ENCODE measurements at places on chromosomes 13 and 19.

GRCh38 chr13:91136806-91137205, 210.7 kb upstream of the MIR17HG start:
- no peak for DNase-seq

DNA sequence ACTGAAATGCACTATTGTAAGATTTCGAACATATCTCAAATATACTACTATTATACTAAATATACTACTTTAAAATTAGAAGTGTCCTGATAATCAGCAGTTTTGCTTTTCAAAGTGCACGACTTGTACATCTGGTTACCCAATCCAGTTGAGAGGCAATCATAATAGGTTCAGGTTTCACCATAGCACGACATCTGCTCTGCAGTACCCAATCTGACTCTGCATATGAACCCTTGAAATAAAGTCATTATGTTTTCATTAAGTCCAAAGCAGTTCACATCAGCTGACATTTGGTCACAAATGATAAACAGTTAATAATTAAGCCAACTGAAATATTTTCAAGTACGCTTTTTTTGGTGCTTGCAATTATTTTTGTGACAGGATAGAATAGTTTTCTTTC, 90.6 kb downstream of the PCDH9 start:
- DNase-seq = no peak

- no peak for DNase-seq
Observed at GRCh38 chr13:36124236-36124822, 6.9 kb downstream of the DCLK1 start.

DNA sequence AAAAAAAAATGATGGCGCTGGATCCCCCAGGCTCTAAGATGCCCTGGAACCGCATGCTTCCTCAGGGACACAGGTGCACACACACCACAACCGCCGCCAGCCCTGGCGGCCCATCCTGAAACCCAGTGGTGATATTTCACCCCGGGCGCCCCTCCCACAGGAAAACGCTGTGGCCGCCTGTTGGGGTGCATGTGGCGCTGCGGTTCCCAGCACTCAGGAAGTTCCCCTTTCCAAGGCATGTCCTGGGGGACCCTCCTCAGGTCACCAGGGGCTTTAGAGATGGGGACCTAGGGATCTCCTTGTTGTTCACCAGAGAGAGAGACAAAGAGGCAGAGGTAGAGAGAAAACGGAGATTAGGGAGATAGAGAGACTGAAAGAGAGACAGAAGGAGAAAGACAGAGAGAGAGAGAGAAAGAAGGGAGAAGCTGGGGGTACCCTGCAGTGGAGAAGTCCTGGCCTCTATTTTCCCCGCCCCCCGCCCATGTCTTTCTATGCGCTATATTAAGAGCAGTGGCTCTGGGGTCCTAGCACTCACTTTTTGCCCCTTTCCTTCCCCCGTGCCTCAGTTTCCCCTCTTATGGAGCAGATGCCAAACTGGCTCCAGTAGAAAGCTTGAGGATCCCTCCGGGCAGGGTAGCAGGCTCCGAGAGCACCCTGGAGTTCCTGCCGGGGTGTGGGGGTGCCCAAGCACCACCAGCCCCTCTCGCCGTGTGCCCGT, 2.3 kb downstream of the ADGRE2 start:
- no peak for DNase-seq

DNA sequence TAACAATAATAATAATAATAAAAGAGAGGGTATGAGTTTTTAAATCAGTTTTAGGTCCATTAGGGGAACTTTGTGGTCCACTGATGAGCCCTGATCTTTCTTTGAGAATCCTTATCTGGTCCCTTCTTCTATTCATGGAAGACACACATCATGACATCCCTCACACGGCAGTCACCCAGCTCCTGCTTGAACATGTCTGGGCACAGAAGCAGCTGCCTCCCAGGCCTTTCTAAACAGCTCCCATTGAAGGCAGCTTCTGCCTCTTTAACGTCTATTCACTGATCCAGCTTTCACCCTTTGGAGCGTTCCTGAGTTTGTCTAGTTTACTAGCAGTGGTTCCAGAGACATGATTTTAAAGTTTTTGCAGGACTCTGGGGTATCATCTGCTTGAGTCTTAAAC, 42.6 kb upstream of the STK24 start:
- no peak for DNase-seq

- no peak for DNase-seq
Observed at GRCh38 chr13:50200569-50200968, 185.3 kb downstream of the KCNRG start.
